ENCODE measurements at places on chromosomes 3 and 15. TPM values are rescaled to one million over a fixed set of nuclear protein-coding genes. Genes with fewer than 3 reads are reported as not detected.

KBTBD8 gene
- 7.7 TPM for total RNA-seq

DNA sequence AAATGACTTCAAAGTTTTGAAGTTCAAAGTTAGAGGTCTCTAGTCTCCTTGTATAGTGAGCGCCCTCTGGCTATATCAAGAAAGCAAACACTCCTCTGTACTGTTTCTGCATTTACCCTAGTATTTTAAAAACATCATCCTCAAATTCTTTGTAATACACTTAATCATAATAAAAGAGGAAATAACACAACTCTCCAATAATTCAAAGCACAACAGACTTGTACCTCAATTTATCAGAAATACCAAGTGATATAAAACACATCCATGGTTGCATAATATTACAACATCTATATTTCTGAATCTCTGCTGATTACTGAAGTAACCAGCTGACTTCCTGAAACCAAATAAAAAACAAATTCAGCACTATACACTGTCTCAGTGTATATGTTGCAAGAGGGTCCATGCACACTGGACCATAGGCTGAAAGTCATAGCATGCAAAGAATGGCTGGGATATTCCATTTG, 12.5 kb downstream of the PLOD2 start:
- no peaks in the 10 kb centered on the region for H3K36me3 ChIP-seq
- no peak overlapping the region for H3K27ac ChIP-seq
- no peak overlapping the region for H3K4me3 ChIP-seq
- H3K4me1 ChIP-seq: no peaks in the 10 kb centered on the region
- no peak for DNase-seq

GRCh38 chr3:46508850-46509591, 11.2 kb downstream of the RTP3 start:
- no peak for DNase-seq
- H3K4me3 ChIP-seq: no peak overlapping the region
- H3K27me3 ChIP-seq: no peaks in the 10 kb centered on the region
- no peaks in the 10 kb centered on the region for H3K4me1 ChIP-seq
- H3K27ac ChIP-seq: no peak overlapping the region

- H3K4me1 ChIP-seq: no peaks in the 10 kb centered on the region
- H3K27me3 ChIP-seq: no peaks in the 10 kb centered on the region
- no peak for DNase-seq
- H3K4me3 ChIP-seq: no peak overlapping the region
- H3K36me3 ChIP-seq: no peaks in the 10 kb centered on the region
- no peak overlapping the region for H3K27ac ChIP-seq
Observed at GRCh38 chr3:69590111-69590510, 149.2 kb upstream of the MITF start.

GRCh38 chr15:81484086-81484955, 110.3 kb upstream of the TMC3 start:
- H3K4me3 ChIP-seq: no peak overlapping the region
- no peak for DNase-seq
- no peaks in the 10 kb centered on the region for H3K36me3 ChIP-seq
- H3K27me3 ChIP-seq: no peaks in the 10 kb centered on the region
- no peak overlapping the region for H3K27ac ChIP-seq

DNA sequence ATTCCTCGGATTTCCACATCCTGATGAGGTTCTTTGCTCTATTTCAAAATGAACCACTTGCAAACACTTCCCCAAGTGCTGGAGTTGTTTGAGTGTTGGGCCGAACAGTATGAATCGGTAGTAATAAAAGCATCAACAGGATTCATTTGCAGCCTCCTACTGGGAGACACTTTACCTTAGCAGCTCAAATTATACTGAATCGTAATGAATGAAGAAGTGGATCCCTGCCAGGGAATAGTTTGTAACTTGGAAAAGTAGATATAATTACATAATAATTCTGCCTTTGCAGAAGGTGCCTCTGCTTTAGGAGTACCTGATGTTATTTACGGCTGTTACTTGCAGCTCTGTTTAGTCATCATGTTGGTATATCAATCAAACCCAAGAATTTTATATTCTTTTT, 669.1 kb downstream of the CADM2 start:
- no peak overlapping the region for H3K27ac ChIP-seq
- no peak for DNase-seq

- DNase-seq: no peak
- H3K27me3 ChIP-seq: peaks cover 5% of the 10 kb centered on the region
- H3K4me1 ChIP-seq: no peaks in the 10 kb centered on the region
- no peak overlapping the region for H3K27ac ChIP-seq
- H3K4me3 ChIP-seq: no peak overlapping the region
- H3K36me3 ChIP-seq: no peaks in the 10 kb centered on the region
Observed at GRCh38 chr3:8663177-8664061, 18.8 kb upstream of the SSUH2 start.
